ENCODE measurements at places on chromosomes 5 and 9. TPM values are rescaled to one million over a fixed set of nuclear protein-coding genes. Genes with fewer than 3 reads are reported as not detected.

Gene CACNA1B
- 0.11 TPM for total RNA-seq

GRCh38 chr5:148163345-148163744 lies 5.0 kb upstream of the SPINK14 start:
- H3K27ac ChIP-seq: no peak overlapping the region
- DNase-seq: no peak
- no peak overlapping the region for H3K4me3 ChIP-seq
- no peaks in the 10 kb centered on the region for H3K27me3 ChIP-seq
- no peaks in the 10 kb centered on the region for H3K4me1 ChIP-seq

GRCh38 chr5:1820381-1820780 lies 19.2 kb downstream of the NDUFS6 start:
- no peaks in the 10 kb centered on the region for H3K4me1 ChIP-seq
- no peaks in the 10 kb centered on the region for H3K27me3 ChIP-seq
- H3K27ac ChIP-seq: no peak overlapping the region
- H3K4me3 ChIP-seq: no peak overlapping the region
- peaks cover 6% of the 10 kb centered on the region for H3K36me3 ChIP-seq
- DNase-seq: no peak

Gene SPATA31E1
- total RNA-seq: not detected

Gene CD14
- 0.33 TPM for total RNA-seq

- peaks cover 9% of the 10 kb centered on the region for H3K4me1 ChIP-seq
- H3K36me3 ChIP-seq: peaks cover 3% of the 10 kb centered on the region
- H3K27ac ChIP-seq: no peak overlapping the region
- no peak for DNase-seq
Observed at GRCh38 chr5:77486344-77486962, 5.7 kb downstream of the WDR41 start.

DNA sequence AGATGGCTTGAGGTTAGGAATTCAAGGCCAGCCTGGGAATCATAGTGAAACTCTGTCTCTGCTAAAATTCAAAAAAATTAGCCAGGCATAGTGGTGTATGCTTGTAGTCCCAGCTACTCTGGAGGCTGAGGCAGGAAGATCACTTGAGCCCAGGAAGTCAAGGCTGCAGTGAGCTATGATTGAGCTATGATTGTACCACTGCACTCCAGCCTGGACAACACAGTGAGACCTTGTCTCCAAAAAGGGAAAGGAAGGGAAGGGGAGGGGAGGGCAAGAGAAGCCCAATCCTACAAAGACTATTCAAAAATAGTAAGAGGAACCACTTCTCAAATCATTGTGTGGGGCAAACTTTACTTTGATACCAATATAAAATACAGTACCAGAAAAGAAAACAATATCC lies 11.2 kb downstream of the SEMA4D start:
- no peaks in the 10 kb centered on the region for H3K36me3 ChIP-seq
- no peak for DNase-seq
- no peaks in the 10 kb centered on the region for H3K27me3 ChIP-seq
- no peak overlapping the region for H3K27ac ChIP-seq
- H3K4me3 ChIP-seq: no peak overlapping the region

GRCh38 chr5:131757830-131758519 lies 38.8 kb downstream of the FNIP1 start:
- no peaks in the 10 kb centered on the region for H3K36me3 ChIP-seq
- no peaks in the 10 kb centered on the region for H3K27me3 ChIP-seq
- DNase-seq: no peak
- no peak overlapping the region for H3K27ac ChIP-seq

- DNase-seq: no peak
- no peaks in the 10 kb centered on the region for H3K4me1 ChIP-seq
- H3K4me3 ChIP-seq: no peak overlapping the region
- H3K36me3 ChIP-seq: no peaks in the 10 kb centered on the region
- peaks cover 2% of the 10 kb centered on the region for H3K27me3 ChIP-seq
Observed at GRCh38 chr5:90792725-90793124, 234.1 kb downstream of the ADGRV1 start.

Gene SAPCD2
- total RNA-seq: 27.8 TPM

GRCh38 chr5:38434966-38435705 lies 121.3 kb downstream of the LIFR start:
- peaks cover 19% of the 10 kb centered on the region for H3K4me1 ChIP-seq
- DNase-seq: no peak
- no peak overlapping the region for H3K27ac ChIP-seq

Gene CRHBP
- 0.51 TPM for total RNA-seq

DNA sequence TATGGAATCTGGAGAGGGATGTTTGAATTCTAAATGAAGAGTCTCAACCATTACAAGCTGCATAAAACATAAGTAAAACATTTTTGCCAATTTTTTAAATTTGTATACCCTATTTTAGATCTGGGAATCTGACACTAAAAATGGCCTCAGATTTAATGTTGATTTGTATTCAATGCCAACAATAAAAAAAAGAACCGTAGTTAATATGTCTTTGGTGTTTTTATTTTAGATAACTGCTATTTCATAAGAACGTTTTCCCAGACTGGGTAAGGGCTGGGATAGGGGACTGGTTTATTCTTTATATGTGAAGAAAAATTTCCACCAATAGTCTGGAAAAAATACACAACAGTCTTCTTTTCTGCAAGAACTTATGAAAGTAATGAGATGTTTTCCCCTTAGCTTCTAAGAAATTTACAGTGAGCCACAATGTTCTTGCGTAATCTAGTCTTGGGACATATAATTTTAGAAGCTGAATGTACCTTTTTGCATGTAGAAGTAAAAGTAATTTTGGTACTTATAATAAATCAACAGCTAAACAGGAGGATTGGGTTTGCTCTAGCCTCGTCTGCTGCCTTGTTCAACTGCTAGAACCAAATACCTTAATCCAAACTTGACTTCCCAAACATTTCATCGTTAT lies 244.6 kb upstream of the EFNA5 start:
- no peak overlapping the region for H3K27ac ChIP-seq
- no peaks in the 10 kb centered on the region for H3K4me1 ChIP-seq
- H3K4me3 ChIP-seq: no peak overlapping the region
- DNase-seq: no peak

- no peak overlapping the region for H3K4me3 ChIP-seq
- H3K27me3 ChIP-seq: peaks cover 29% of the 10 kb centered on the region
- no peak overlapping the region for H3K27ac ChIP-seq
- H3K36me3 ChIP-seq: no peaks in the 10 kb centered on the region
Observed at GRCh38 chr5:176619203-176619568, 9.2 kb upstream of the GPRIN1 start.

DNA sequence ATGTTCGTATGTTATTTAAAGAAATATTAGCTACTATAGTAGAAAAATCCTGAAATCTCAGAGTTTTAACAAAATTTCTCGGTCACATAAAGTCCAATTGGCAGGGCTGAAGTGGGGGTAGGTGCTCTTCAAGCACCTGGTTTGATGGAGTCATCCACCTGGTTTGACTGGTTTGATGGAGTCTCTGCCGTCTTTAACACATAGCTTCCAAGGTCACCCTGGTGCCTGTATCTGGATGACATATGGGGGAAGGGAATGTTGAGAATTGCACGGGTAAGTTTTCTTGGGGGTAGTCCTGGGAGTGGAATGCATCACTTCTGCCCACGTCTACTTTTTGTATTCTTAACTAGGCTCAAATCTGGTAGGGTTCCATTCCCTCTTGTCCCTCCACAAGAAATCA lies 351.2 kb downstream of the SH3GL2 start:
- no peak overlapping the region for H3K27ac ChIP-seq
- no peak for DNase-seq
- H3K27me3 ChIP-seq: no peaks in the 10 kb centered on the region
- no peak overlapping the region for H3K4me3 ChIP-seq
- no peaks in the 10 kb centered on the region for H3K36me3 ChIP-seq

Gene PKD2L2
- not detected for total RNA-seq
